ENCODE measurements at places on chromosomes 5 and 9.

DNA sequence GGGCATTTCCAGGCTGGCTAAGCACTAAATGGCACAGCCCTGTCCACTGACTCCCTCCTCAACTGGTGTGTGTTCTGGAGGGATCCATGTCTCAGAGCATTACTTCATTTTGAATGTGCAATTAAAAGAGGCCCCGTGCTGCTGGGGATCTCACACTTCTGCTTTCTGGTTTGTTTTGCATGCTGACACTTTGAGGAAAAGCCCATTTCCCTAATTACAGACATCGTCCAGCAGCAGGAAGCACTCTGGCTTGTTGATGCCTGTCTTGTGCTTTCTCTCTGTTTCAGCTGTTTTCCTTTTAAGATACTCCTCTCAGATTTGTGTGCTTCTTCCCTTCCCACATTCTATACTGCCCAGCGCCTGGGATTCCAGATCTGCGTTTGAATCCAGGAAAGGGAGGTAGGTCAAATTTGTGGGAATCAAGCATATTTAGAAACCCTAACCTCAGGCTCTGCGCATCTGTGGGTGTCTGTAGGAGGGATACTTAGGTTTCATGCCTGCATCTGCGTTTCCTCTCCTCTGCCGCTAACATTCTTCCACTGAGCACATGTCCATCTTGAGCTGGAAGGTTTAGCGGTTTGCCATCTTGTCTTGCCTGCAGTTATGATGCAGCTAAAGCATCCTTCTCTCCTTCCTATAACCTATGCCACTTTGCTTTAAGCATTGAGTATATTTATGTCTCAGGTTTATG lies 25.7 kb downstream of the SYK start:
- DNase-seq = no peak

GRCh38 chr9:123590499-123590898 lies 234.5 kb downstream of the CRB2 start:
- DNase-seq = no peak

DNA sequence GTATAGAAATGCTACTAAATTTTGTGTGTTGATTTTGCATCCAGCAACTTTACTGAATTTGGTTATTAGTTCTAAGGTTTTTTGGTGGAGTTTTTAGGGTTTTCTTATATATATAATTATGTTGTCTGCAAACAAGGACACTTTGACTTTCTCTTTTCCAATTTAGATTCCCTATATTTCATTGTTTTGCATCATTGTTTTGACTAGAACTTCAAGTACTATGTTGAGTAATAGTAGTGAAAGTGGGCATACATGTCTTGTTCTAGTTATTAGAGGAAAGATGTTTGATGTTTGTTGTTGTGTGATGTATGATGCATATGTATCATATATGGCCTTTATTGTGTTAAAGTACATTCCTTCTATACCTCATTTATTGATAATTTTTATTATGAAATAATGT lies 362.3 kb upstream of the PRR16 start:
- no peak for DNase-seq

GRCh38 chr5:123439709-123440108 lies 16.5 kb upstream of the CEP120 start:
- no peak for DNase-seq

GRCh38 chr5:162410365-162410764 lies 342.8 kb downstream of the GABRG2 start:
- DNase-seq = no peak

DNA sequence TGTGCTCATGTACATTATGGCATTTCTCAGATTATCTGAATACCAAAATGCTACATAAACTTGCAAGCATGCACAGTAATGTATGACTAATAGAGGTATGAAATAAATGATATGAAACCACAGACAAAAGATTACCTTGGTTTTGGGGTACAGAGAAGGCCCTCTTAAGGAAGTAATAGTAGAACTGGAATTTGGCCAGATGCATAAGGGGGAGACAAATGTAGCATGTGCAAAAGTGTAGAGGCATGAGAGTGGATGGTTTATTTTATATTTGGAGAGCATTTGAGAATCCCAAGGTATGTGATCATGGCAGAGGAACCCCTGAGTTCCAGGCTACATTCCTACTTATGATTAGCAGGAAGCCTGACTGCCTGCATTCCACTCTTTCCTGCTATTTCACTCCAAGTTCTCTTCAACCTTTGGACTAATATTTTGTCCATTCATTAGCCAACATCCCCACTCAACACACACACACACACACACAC lies 74.2 kb downstream of the MAMDC2 start:
- DNase-seq = no peak

DNA sequence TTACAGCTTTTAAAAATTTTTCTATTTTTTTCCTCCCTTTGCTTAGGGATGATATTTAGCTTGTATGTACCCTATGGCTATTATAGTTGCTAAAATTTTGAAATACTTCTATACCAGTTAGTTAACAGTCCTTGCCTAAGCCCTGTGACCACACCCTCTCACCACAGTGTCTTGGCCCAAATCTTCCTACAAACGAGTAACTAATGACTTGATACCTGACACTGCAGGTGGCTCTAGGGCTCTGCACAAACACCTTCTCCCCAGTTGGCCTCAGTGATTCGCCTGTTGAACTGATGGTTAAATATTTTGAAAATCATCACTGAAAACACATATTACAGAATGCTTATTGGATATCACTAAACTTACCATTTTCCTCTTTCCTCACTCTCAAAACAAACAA lies 449.6 kb upstream of the CHD1 start:
- no peak for DNase-seq

GRCh38 chr5:74725331-74725730 lies 40.3 kb downstream of the HEXB start:
- no peak for DNase-seq

GRCh38 chr5:91171322-91171721 lies 211.8 kb downstream of the ARRDC3 start:
- DNase-seq = no peak

DNA sequence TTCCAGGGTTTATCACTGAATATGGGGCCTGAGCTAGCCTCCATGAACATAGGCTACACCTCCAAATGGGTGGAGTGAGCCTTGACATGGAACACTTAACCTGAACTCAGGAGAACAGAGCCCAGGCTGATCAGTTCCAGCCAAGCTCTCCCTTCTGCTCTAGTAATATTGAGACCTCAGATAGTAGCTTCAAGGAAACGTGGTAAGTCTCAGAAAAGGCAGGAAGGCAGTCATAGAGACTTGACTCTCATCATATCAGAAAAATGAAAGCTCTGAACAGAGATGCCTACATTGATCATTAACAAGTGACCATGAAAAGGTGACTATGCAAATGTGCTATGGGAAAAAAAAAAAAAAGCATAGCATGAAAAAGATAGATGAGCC lies 40.5 kb upstream of the MYO10 start:
- DNase-seq = no peak

- no peak for DNase-seq
Observed at GRCh38 chr5:106397700-106398099, 1273.0 kb downstream of the EFNA5 start.

DNA sequence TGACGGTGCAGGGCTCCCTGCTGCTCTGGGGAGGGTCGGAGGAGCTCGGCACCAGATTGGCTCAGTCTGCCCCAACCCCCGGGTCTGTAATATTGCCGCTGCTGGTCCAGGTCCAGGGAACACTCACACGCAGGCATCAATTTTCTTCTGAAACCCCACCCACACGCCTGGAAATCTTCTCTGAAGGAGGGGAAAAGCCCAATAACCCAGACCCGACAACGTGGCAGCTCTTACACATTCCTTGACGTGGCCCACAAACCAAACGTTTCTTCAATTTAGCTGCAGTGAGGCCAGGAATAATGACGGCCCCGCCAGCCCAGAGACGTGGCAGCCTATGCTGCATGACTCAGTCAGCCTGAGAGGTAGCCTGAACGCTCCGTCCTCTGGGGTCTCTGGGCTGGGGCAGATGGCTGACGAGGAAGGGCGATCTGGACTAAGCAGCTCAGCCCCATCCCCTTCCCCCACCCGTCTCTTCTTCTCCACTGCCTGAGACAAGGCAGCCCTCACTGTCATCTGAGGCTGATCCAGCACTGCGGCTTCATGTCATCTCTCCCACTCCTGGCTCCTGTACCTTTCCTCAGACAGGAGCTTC lies 9.9 kb upstream of the SPARC start:
- no peak for DNase-seq

DNA sequence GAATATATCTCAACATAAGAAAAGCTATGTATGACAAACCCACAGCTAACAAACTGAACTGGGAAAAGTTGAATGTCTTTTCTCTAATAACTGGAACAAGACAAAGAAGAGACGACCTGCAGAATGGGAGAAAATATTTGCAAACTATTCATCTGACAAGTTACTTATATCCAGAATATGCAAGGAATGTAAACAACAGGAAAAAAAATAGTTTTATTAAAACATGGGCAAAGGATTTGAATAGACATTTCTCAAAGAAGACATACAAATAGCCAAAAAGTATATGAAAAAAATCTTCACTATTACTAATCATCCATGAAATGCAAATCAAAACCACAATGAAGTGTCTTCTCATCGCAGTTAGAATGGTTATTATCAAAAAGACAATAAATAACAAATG lies 181.7 kb upstream of the TLX3 start:
- DNase-seq = no peak

GRCh38 chr5:119359737-119360413 lies 4.1 kb downstream of the TNFAIP8 start:
- DNase-seq = no peak

GRCh38 chr5:163460562-163461171 lies at the start of gene HMMR:
TSS of gene HMMR (plus strand) at chr5:163460632. CDS start at chr5:163460693, 61 bp downstream.
- peak; percentile 23 for DNase-seq

GRCh38 chr9:36074870-36075532 lies 38.3 kb downstream of the RECK start:
- DNase-seq = no peak

GRCh38 chr5:17212996-17213395 lies 4.4 kb upstream of the BASP1 start:
- no peak for DNase-seq
